ENCODE measurements at places on chromosomes 4 and X.

- DNase-seq, result no peak
These were observed 13.4 kb upstream of the SRPX start for GRCh38 chrX:38233891-38234667.

DNA sequence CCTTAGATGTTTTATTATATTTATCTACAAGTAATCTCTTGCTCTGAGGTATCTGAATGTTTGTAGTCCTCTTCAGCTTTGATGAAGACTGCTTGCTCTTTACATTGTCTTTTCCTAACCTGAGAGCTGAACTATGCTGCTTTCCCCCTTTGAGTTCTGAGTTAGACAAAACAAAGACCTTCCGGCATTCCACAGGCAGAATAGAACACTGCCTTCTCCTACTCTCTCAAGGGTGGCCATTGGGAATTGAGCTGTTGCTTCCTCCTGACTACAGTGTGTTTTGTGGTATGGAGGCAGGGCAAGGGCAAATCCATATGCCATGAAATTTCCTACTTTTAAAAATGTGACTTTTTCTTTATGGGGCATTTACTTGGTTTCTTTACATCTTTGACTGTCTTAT is 841.0 kb downstream of the FAM133A start:
- DNase-seq, result no peak

- DNase-seq, result no peak
These were observed 4.1 kb upstream of the CPLX1 start for GRCh38 chr4:829761-830600.

GRCh38 chr4:98166025-98166730 is 22.9 kb upstream of the STPG2 start:
- DNase-seq, result no peak

DNA sequence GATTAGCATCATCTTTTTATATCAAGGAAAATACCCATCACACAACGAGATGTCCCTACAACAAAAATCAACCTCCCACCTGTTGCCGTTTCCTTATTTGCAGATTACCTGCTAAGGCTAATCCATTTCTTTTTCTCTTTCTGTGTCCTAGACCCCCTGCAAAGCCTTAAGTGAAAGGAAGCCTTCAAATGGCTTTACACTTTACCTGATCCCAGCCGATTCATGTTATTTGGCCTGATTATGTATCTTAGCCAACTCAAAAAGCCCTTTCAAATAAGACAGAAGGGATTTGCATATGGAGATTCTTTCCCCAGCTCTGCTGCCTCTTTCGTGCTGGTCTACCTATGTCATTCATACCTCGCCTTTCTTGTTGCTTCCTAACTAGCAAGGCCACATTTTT is 14.4 kb downstream of the ABCG2 start:
- DNase-seq, result no peak

DNA sequence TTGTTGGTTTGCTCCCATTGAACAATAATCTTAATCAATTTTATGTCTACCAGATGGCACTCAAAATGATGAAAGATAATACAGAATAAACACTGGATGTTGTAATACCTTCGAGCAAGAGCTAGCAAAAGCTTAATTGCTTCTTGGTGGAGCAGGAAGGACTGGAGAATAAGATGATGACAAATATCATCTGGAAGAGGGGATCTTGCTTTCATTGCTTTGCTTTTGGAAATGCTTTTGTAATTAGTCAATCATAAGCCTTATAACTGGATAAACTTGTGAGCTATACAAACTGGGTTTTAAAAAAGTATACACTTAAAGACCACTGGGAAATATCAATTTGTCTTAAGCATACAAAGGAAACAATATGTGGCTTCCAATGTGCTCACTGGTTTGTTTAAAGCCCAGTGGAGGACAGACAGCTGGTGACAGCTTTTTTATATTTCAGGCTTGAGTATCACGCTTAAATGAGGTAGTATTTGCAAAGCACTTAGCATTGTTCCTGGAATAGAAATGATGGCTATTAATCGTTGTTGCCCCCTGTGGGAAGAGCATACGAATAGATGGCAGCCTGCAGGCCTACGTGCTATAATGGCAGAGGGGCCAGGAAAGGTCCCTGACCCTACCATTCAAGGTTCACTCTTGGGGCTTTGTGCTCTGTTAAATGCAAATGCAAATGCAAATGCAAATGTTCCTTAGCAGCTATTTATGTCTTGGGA is 61.2 kb downstream of the TMEM150C start:
- DNase-seq, result no peak

- no peak for DNase-seq
These were observed 233.5 kb downstream of the SCFD2 start for GRCh38 chr4:53132132-53132891.

DNA sequence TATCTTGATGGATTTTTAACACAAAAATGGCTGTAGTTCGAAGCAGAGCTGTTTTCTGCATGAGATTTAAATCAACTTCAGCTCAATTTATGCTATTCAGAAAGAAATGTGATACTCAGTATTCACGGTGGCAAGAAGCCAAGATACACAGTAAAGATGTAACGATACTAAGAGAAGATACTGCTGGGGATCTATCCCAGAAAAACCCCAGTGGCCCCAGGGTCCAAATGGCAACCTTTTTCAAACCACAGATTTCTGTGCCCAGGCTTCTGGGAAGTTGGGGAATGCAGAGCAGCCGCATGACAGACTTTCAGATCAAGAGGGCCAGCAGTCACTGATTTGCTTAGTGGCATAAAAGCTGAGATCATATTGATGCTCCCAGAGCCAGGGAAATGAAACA is 353.9 kb downstream of the AFF2 start:
- DNase-seq, result no peak

- DNase-seq, result no peak
These were observed 1.5 kb upstream of the DCAF12L2 start for GRCh38 chrX:126167560-126167959.

GRCh38 chr4:16253127-16253960 is 27.1 kb upstream of the TAPT1 start:
- DNase-seq, result no peak

DNA sequence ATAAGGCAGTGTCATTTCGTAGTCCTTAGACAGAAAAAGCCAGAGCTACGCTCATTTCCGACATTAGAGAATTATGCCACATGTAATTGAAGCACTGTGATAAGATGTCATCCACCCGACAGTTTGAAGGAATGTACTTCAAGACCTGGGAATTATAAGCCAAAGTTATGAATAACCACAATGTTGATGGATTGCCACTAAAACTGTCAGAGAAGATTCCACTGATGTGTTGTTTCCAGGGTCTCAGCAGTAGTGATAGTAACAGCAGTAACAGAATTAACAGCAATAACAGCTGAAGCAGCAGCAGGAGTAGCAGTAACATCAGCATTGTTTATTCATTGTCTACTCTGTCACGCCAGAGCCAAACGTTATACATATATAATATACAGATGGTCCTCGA is 24.7 kb downstream of the RAB33A start:
- DNase-seq, result no peak

GRCh38 chr4:31598639-31599038 is 878.5 kb downstream of the PCDH7 start:
- no peak for DNase-seq

GRCh38 chrX:42804524-42804923 is 26.6 kb upstream of the PPP1R2C start:
- peak; percentile 16 for DNase-seq

- no peak for DNase-seq
These were observed 55.5 kb downstream of the WFS1 start for GRCh38 chr4:6324999-6325787.

- no peak for DNase-seq
These were observed 311.4 kb downstream of the MAPK10 start for GRCh38 chr4:86048426-86048825.

DNA sequence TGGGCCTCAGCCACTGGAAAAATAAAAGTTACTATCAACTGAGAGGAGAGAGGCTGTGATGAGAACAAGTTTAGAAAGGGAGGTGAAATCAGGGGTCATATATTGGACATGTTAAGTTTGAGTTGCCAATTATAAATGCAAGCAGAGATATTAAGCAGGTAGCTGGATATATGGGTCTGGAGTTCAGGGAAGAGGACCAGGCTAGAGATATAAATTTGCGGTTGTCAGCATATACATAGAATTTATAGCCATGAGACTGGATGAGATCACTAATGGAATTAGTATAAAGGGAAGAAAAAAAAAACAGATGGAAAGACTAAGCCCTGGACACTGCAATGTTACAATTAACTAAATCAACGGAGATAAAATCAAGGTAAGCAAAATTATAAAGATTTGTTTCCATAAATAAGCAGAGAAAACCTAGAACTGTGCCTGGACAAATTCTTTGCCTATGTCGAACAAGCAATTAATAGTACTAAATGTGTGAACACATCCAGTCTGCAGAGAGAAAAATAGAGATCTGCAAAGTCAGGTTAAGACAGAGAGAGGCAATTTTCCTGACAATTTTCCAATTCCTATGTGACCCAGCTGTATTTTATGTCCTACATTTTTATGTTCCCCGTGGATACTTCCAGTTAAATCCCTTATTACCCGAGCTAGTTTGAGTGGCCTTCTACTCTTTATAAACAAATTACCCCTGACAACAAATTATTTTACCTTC is 265.4 kb downstream of the GASK1B start:
- DNase-seq, result no peak

- no peak for DNase-seq
These were observed 61.8 kb downstream of the NFKB1 start for GRCh38 chr4:102563000-102563399.

GRCh38 chr4:128283071-128283470 is 4.5 kb downstream of the PGRMC2 start:
- DNase-seq, result no peak

- no peak for DNase-seq
These were observed 1049.2 kb upstream of the INTU start for GRCh38 chr4:126583509-126583908.

GRCh38 chr4:153780876-153781275 is 8.0 kb downstream of the SFRP2 start:
- no peak for DNase-seq

GRCh38 chrX:29470030-29470429 is 745.3 kb upstream of the MAGEB2 start:
- no peak for DNase-seq

GRCh38 chrX:55336176-55336575 is 71.5 kb upstream of the PAGE3 start:
- DNase-seq, result no peak

GRCh38 chr4:176671532-176671931 is 121.2 kb downstream of the VEGFC start:
- DNase-seq, result no peak

DNA sequence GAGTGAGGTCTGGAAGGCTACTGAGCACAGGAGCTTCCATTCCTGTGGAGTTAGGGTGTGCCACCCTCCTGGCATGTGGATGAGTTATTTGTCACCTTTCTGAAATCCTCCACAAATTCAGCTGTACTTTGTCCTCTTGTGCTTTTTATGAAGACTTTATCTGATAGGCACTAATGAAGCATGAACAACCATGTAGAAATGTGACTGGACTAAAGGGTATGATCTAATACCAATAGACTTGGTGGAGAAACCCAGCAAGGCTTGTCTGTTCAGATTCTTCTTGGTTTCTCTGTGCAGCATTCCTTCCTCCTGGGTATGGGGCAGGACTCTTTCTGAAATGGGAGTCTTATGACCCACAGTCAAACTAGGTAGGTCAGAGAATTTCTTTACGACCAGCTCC is 9.6 kb downstream of the NBDY start:
- no peak for DNase-seq
